ENCODE measurements at places on chromosomes 4 and X.

DNA sequence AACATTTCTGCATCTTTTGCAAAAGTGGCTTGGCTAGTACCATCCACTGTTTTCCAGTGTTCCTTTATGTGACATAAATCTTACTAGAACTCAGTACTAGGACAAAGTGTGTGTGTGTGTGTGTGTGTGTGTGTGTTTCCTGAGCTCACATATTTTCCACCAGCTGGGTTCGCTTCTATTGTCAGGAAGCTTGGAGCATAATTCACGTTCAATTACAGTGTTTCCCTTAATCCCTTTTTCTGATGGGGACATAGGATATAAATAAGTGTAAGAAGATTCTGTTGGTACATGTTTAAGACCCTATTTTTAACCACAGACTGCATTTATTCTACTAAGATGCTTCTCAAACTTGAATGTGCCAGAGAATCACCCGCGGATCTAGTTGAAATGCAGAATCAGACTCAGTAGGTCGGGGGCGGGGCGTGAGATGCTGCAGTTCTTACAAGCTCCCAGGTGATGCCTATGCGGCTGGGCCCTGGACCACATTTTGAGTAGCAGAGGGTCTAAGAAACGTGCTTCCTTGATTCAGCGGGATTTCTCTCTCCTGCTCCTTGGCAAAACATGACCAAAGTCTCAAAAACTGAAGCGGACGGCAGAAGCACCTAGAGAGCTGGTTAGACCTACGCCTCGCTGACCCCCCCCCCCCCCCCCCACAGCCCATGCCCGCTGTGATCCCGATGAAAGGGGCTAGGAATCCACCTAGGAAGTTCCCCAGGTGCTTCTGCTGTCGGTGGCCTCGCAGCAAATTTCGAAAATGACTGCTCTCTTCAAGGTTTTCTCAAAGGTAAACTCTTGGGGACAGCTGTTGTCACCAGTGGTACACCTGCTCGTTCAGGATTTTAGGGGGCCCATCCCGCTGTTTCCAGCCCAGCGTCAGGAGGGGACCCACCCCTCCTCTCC is 797 bp downstream of the CD99L2 start:
- DNase-seq = peak; percentile 36

GRCh38 chrX:154305541-154306205 is 10.1 kb downstream of the TKTL1 start:
- DNase-seq = no peak

DNA sequence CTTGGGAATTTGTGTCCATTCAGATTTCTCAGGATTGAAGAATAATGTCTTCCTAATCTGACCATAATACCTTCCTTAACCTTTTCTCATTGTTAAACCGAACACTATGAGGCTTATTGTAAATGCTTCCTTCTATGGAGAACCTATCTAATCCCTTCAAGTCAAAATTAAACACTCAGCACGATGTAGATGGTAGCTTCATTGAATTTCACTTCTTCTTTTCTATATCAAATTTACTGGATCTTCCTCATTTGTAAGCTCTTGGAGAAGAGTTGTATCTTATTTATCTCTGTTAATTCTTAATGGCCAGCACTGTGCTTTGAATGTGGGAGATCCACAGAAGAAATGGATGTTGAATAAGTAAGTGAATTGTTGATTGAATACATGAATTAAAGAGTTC is 109.0 kb upstream of the RAPGEF2 start:
- no peak for DNase-seq

DNA sequence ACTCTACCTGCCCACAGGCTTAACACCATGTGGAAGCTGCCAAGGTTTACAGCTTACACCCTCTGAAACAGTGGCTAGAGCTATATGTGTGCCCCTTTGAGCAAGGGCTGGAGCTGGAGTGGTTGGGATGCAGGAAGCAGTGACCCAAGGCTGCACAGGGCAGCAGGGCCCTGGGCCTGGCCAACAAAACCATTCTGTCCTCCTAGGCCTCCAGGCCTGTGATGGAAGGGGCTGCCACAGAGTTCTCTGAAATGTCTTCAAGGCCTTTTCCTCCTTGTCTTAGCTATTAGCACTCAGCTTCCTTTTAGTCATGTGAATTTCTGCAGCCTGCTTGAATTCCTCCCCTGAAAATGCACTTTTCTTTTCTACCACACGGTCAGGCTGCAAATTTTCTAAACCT is 84.9 kb downstream of the IL13RA2 start:
- no peak for DNase-seq

DNA sequence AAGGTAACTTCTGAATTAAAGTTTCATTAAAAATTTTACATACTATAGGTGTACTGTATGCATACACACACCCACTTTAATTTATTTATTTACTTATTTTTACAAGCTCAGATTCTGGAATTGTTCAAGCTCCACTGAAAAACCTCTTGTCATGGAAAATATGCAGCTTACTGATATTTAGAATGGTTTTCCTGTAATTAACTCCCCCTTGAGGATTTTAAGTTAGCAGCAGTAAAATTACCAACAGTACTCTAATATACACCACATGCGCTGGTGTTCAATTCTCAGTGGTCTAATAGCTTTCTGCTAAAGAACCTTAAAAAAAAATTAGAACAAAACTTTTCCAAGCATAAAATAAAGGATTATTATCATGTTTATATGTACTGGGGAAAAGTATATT is 12.0 kb downstream of the MAB21L2 start:
- no peak for DNase-seq

GRCh38 chr4:164768516-164768915 is 14.6 kb downstream of the SMIM31 start:
- DNase-seq = no peak

GRCh38 chr4:94764069-94764468 is 6.3 kb downstream of the BMPR1B start:
- no peak for DNase-seq

GRCh38 chrX:50697691-50698090 is 116.3 kb downstream of the SHROOM4 start:
- no peak for DNase-seq

GRCh38 chr4:7247521-7247920 is 55.2 kb downstream of the SORCS2 start:
- no peak for DNase-seq
